ENCODE measurements at places on chromosomes 6 and 20.
A peak's percentile ranks its signal among the peaks of the same experiment; 100 is the strongest.

DNA sequence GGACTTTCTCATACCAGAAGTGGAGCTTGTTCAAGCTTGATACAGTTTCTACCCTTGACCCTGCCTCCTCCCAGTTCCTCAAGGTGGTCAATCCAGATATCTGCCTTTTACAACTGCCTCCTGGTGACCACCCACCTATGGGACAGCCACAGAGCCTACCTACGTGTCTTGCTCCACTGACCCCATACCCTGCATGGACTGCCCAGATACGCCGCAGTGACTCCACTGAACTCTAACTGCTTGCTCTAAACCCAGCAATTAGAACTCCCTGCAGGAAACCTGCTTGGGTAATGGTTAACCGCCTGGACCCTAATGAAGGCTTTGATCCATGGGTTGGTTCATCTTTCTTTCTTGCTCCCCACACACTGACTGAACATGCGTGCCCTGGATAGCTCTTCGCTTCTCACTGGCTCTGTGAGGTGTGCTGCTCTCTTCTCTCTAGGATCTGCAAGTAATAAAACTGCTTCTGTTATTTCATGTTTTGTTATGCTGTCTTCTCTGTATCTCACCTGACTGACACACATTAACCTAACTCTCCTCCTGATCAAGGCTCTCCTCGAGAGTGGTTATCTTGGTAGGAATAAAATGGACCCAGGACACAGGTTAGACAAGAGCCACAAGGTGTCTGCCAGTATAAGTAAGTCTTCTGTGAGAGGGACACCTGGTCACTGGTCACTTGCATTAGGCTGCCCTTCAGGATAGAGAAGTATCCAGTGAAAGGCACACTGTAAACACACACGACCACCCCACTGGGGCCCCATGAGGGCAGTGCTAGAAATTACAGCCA is 79.2 kb downstream of the CHD6 start:
- no peak for DNase-seq

DNA sequence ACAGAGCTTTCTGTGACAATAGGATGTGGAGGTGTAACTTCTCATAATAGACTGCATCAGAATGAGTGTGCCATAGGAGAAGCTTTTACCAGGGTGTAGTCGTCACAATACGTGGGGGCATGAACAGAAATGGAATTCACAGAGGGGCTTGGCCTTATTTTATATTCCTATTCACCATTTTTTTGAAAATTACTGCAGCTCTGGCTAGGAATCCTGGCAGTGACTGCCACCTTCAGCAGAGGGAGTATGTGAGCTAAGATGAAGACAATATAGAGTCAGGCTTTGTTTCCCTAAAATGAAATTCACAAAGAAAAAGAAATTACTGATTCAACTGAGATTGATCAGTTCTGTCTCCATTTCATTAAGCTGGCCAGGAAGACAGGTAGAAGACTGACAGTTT is 13.9 kb downstream of the TOMM6 start:
- DNase-seq, result no peak

DNA sequence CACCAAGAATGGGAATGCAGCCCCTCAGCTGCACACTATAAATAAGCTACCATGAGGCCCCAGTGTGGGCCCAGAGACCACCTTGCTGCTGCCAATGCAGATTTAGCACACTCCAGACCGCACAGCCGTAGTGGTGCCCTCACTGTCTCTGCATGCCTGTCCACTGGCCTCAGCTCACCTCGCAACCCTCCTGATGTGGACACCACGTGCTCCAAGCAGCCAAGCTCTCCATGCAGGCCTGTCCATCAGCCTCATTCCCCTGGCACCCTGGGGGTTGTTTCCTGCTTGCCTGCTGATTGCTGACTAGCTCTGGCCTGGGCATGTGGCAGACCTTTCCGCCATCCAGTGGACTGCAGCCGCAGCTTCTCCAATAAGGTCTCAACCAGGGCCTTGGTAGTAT is 36.2 kb downstream of the ZBTB9 start:
- DNase-seq, result no peak

GRCh38 chr6:31776485-31776988 is 591 bp downstream of the VWA7 start:
- DNase-seq, result no peak

DNA sequence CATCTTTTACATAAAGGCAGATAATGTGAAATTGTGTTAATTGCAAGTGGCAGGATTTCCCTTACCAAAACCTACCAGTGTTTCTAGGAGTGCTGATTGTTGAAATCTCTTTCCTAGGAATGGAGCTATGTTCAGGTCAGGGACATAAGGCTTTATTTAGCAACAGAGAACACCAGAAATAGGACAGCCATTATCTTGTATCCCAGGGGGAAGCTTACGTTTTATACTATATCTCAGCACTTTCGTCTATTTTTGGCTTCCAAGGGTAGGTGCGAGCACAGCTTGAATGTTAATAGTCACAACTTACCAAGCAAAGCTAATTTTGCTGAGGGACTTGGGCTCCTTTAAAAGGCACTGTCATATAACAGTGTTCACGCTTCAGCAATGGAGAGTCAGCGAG is 94.0 kb downstream of the SYCP2 start:
- no peak for DNase-seq

GRCh38 chr6:96194675-96195074 is 178.9 kb downstream of the FUT9 start:
- DNase-seq, result no peak

DNA sequence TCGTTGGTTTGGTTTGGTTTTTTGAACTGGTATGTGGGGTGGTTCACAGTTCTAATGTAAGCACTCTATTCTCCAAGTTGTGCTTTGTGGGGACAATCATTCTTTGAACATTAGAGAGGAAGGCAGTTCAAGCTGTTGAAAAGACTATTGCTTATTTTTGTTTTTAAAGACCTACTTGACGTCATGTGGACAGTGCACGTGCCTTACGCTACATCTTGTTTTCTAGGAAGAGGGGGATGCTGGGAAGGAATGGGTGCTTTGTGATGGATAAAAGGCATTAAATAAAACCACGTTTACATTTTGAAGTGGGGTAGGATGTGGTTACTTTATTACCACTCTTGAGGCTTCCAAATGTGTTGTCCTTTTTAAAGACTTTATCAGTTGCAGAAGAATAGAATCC is 168.0 kb downstream of the ZMYND8 start:
- DNase-seq, result no peak

- no peak for DNase-seq
Measured at GRCh38 chr6:14573267-14573666, 455.7 kb downstream of the CD83 start.

- no peak for DNase-seq
Measured at GRCh38 chr6:48113130-48113529, 2.1 kb upstream of the PTCHD4 start.

DNA sequence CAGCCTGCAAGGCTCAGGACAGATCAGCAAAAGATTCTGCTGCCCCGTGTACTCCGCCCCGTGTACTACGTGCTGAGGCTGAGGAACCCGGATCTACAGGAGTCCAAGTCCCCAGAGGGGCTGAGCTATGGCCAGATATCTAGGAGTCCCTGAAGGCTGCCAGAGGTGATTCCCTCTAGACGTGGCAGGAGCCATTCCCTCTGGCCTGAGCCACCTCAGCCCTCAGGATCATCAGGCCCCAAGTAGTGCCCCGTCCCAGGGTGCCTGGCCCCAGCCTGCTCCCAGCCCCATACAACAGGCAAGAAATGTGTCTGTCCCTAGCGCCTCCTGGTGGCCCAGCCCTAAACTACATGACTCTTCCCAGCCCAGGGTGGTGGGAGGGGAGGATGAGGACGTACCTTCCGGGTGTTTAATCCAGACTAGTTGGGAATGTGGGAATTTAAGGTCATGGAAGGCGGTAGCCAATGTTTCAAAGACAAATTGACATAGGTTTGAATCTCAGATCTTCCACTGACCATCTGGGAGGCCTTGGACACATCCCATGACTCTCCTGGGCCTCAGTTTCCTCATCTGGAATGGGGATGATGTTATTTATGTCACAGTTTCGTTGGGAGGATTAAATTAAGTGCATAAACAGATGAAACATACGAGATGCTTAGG is 49.4 kb upstream of the PTPN1 start:
- no peak for DNase-seq

GRCh38 chr20:50083034-50083433 is 29.9 kb downstream of the UBE2V1 start:
- no peak for DNase-seq

DNA sequence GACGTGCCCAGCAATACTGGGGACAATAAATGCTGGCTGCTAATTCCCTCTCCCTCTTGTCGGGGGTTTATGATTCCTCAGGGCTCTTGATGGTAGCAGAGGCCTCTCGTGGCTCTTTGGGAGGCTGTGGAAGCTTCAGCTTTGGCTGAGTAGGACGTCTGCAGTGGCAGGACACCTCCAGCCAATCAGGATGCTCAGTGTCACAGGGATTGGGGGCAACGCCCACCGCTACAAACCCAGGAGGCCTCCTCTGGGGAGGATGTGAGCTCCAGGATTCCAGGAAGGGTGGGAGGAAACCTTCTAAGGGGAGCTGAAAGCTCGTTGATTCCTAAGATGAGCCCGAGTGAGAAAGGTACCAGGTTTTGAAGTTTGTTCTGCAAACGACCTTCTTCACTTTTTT is 19.4 kb downstream of the RSPO4 start:
- DNase-seq, result no peak

DNA sequence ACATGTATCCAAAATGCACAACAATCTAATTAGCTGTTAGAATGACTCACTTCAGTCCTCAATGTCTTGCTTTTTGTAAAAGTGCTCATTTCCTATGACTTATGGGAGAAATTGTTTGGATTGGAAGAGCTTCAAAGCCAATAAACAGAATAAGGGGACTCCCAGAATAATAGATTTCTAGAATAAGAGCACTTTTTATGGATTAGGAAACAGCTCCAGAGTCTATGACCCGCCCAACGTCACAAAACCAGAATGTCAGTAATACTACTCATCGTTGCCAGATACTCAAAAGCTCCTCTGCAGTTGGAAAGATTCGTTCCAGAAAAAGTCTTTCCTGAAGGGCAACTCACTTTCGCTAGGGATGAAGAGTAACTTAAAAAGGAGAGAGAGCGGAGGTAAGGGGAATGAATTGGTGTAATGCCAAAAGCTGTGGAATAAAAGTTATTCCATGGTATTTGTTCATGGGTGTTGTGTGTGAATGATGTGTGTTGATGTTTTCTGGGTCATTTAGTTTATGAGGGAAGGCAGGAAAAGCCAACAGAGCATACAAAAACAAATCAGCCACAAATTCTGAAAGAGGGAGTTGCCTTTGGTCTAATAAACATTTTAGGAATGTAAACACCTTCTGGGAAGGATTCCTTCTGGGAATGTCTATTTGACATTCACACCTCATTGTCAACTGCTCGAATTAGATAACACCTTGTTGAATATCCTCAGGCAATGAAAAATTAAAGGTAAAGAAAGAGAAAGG is 64.6 kb downstream of the SYNE1 start:
- DNase-seq, result no peak

DNA sequence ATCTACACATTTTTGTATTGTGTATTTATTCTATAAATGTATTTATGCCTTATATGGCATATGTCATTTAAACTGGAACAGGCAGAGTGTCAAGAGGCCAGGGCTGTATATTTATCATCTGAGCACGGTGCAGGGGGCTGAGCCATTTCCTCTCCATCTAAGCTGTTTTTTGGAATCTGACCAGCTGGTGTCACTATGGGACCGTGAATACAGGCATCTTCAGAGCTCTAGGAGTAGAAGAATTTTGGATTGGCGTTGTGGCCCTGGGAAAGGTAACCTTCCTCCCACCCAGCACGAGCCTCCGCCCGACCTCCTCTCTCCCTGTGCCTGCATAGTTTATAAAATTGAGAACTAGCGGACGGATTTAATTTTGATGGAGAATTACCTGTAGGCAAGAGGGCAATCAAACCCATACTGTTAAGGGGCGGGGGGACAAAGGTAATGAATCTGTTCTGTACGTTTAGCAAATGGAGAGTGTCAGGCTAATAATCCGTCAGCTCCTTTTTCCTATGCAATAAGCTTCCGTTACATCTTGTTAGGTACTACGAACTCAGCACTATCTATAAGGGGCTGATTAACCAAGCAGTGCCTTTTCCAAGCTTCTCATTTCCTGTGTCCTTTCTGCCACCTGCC is 29.0 kb upstream of the EEF1E1 start:
- DNase-seq, result peak; percentile 23

GRCh38 chr6:25706314-25707014 is 48.1 kb upstream of the SLC17A4 start:
- DNase-seq, result no peak

DNA sequence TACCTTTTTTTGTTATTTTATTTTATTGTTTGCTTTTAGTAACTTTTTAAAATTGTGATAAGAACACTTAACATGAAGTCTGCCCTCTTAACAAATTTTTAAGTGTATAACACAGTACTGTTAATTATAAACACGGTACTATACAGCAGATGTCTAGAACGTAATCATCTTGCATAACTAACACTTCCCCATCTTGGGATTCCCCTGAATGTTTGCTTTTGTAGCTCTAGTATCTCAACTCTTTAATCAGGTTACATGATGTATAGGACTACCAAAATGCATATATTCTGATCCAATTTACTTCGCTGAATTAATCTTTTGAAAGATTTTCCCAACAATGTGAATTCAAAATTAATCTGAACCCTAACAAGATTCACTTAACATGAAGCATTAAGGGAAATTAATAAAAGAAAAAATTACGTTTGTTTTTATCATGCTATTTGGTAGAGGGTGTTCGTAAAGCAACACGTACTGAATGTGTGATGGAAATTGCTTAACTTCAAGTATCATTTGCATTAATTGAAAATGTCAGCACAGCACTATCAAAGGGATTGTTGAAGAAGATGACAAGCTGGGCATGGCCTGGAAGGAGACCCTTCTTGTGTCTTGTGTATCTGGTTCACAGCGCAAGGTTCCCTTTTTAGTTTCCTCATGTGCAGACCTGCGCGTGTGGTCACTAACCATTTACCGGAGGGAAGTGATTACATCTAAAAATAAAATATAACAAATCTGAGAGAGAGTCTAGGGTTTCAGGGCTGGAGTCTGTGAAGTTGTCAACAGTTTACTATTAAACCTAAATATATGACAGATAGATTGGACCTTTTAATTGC is 15.2 kb downstream of the COL19A1 start:
- DNase-seq, result no peak

DNA sequence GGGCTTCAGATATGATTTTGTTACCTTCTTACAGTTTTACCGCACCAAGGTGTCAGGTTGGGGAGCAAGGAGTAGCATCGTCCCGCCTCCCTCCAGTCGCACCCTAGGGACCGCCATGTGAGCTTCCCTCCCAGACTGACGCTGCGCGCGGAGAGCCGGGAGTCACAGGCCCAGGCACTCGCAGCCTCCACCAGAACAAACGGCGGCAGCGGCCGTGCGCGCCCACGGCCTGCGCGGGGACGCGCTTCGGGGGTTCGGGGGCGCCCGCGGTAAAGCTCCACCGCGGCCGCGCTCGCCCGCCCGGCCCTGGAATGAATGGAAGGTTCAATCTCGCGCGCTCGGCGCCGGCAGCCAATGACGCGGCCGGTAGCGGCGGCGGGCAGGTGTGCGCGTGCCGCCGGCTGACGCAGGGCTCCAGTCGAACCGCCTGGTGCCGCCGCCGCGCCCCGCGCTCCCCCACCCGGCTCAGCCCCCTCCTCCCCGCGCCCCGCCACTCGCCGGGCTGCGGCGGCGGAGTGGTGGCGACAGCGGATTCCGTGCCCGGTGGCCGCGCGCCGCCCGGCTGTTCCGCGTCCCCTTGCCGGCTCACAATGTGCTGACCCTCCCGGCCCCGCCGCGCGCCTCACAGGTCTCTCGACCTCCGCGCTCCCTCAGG is 16.5 kb upstream of the LIN28B start:
- no peak for DNase-seq

- no peak for DNase-seq
Measured at GRCh38 chr6:83741089-83741488, 32.2 kb upstream of the SNAP91 start.

GRCh38 chr6:150692604-150693003 is 92.9 kb downstream of the PLEKHG1 start:
- DNase-seq, result no peak

GRCh38 chr20:35446356-35447078 is 8.5 kb upstream of the GDF5 start:
- DNase-seq, result no peak
